ENCODE measurements at places on chromosomes 11 and 22.

DNA sequence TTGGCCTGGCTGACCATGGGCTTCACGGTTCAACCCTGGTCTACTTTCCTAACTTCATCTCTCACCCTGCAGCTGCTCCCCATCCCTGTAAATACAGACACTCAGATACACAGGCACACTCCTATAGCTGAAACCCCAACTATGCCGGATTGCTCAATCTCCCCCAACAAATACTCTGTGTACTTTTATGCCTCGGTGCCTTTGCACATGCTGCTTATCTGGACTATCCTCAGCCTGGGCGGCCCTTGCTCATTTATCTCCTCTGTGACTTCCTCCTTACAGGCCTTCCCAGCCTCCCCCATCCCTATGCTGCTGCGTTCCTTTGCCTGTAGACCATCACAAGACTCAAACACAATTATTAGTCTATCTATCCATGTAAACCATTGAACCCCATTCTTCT, 76.6 kb downstream of the PKNOX2 start:
- no peak for DNase-seq

GRCh38 chr11:101553891-101554292, 29.9 kb downstream of the TRPC6 start:
- DNase-seq: no peak

DNA sequence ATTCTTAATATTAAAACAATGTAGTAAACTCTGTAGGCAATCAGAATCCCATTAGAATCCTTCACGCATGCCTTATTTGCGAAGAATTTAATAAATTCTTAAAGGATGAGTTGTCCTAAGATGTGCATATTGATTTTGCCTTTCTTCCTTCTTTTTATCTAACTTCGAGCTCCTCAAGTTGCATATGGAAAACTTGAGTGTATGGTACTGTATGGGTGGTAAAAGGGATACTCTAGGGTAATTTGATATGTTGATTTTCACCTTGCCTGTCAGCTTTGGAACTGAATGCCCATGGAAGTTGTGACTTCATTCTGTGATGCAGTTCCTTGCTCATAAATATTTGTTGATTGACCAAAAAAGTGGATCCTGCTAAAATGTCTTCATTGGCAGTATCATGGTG, 193.8 kb downstream of the DDX10 start:
- DNase-seq: no peak

DNA sequence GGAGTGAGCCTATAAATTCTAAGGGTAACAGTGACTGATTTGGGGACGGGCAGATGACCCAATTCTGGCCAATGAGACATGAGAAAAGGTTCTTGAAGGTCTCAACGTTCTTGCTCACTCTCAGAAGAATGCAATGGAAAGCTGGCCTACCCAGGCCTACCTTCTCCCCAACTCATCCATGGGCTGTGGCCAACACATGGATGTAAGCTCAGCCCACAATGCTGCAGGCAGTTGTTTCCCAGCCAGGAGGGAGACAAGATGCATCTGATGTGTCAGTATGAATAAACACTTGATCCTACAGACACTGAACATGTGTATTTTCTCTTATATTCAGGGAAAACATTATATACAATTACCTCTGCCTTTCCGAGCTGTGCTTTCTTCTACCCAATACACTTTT, 24.4 kb downstream of the PI4KA start:
- DNase-seq: no peak

DNA sequence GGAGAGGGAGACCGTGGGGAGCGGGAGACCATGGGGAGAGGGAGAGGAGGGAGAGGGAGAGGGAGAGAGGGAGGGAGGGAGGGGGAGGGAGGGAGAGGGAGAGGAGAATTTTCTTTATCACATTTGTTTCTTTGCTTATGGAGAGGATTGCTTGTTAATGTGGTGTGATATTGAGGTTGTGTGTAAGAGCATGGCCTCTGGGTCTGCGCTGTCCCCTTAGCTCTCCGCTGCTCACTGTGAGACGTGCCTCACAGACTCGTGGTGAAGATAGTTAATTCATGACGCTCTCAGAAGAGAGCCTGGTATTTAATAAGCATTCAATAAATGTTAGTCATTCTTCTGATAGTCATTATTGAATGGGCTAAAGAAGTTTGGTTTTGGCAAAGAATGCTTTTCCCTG, 26.2 kb downstream of the PPFIA1 start:
- DNase-seq: no peak

- DNase-seq: no peak
Measured at GRCh38 chr11:83054904-83055380, 16.8 kb downstream of the RAB30 start.

DNA sequence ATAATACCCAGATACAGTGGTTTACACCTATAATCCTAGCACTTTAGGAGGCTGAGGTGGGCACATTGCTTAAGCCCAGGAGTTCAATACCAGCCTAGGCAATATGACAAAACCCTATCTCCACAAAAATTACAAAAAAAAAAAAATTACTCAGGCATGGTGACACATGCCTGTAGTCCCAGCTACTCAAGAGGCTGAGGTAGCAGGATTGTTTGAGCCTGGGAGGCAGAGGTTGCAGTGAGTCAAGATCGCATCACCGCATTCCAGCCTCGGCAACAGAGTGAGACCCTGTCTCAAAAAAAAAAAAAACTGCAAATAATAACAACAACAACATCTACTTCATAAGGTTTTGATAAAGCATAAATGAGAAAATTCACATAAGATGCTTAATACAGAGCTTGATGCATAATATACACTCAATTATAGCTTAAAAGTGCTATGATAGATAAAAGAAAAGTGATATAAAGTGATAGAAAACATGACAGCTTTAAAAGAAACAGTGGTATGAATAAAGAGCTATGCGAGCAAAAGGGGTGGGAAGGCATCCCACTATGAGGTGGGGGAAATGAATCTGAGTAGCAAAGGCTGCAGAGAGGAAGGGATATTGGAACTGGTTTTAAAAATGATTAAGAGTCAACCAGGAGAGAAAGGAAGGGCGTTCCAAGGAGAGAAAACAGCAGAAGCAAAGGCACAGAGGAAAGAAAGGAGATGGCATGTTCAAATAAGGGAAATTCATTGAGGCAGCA, 197.6 kb downstream of the KIF18A start:
- DNase-seq: no peak

DNA sequence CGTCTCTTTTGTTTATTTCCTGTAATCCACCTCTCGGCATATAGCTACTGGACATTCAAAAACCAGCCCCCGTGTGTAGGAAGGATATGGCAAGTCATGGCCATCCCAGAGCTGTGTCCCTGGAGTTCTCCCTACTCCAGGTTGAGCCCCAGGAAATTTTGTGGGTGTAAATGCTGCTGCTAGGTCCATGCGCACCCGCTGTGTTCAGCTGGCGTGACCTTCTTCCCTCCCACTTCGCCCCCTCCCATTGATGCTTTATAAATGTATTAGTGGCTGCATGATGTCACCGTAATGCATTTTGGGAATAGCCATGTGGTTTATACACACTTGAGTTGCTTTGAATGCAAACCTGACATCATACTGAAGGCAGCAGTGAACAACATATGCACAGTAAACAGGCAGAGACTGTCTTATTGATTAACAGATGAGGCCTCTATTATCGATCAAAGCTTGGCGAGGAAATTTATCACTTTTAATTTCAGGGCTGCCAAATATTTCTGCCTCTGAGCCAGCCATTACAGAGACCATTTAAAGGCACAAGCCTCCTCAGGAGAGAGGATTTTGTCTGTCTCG, 113.6 kb upstream of the NNMT start:
- DNase-seq: no peak

GRCh38 chr11:86785576-86785975, 14.8 kb upstream of the PRSS23 start:
- DNase-seq: no peak

GRCh38 chr11:94673951-94674491, 94.1 kb upstream of the AMOTL1 start:
- DNase-seq: no peak
